ENCODE measurements at places on chromosomes 5 and 9.

DNA sequence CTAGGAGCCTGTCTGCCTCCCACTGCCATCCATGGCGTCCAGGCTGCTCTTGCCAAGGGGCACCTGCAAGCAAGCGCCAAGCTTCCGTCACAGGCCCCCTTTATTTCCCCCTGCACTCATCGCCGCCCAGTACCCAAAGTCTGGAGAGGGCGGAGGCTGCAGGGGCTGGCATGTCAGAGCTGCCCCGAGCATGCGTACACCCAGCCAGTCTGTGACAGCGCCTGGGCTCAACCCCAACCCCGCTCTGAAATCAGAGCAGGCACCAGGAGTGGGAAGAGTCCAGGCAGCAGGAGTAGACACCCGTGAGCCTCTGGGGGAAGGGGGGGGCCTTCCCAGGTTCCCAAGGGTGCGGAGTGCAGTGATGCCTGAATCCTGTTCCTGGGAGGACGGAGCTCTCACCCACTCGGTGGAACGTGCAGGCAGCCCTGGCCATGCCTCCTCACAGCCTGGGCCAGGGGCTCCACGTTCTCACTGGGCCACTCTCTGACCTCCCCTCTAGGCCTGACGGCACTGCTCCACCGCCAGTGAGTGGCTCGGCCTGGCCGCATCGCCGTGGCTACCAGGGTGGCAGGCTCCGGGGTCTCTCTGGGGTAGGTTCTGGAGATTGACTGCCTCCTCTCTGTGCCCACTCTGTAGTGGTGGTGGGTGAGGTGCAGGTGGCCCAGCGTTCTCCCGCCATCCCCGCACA is 469.0 kb downstream of the CDH9 start:
- no peak for DNase-seq

DNA sequence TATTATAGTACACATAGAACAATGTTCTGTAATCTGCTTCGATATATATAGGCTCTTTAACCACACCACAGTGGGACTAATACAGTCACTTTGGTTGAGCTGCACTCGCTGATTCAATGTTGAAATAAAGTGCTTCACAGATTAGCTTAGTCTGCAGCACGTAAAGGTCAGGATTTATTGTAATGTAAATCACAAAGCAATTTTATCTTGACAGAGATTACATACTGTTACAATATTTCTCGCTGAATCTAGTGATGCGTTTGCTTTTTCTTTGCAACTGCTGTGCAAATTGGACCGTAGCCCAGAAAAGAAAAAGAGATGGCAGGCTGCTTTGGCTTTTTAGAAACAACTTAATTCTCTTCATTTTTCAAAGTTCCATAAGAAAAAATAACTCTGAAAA is 52.9 kb downstream of the CETN3 start:
- DNase-seq = no peak

DNA sequence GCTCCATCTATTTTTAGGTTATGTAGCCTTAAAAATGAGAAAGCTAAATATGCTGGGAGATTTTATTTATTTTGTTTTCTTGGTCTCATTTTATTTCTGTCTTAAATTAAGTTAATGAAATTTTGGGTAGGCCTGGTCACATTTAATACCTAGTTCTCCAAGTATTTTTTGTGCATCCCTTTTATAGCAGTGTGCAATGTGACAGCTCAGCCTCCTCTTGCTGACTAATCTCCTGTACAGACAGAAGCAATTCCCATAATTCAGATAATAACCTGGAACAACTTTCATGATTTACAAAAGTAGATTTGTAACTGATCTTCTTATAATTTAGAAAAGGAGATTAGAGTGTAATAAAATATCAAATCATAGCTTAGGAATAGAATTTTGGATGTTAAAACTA is 403.9 kb downstream of the ADGRV1 start:
- no peak for DNase-seq

GRCh38 chr9:99261923-99262322 is 39.8 kb downstream of the SEC61B start:
- no peak for DNase-seq

DNA sequence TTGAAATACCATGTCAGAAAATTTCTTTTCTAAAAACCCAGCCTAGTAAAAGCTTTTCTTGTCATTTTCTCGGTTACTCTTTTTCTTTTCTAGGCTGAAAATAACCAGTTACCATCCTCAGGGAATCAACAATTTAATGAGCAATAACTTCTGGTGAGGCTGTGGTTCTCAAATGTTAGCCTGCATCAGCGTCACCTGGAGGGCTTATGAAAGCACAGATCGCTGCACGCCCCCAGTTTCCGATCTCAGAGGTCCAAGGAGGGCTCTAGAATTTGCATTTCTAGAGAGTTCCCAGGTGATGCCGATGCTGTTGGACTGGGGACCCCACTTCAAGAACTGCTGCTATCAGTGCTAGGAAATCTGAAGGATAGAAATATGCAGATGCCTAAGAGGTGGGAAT is 28.9 kb upstream of the TLE1 start:
- DNase-seq = no peak
